CD8-positive, alpha-beta memory T cell (primary cell): ENCODE measurements at places on chromosomes 12 and 14. TPM values are rescaled to one million over a fixed set of nuclear protein-coding genes. Genes with fewer than 3 reads are reported as not detected.

GRCh38 chr12:26374934-26375680 lies 179.7 kb downstream of the SSPN start:
- H3K4me1 ChIP-seq, result no peaks in the 10 kb centered on the region
- no peaks in the 10 kb centered on the region for H3K36me3 ChIP-seq
- no peak overlapping the region for H3K27ac ChIP-seq
- no peak overlapping the region for H3K4me3 ChIP-seq
- no peaks in the 10 kb centered on the region for H3K27me3 ChIP-seq
- DNase-seq, result no peak

FLVCR2 gene
- 2.6 TPM for total RNA-seq

MIP gene
- not detected for total RNA-seq

- H3K4me3 ChIP-seq, result no peak overlapping the region
- no peak for DNase-seq
- H3K27me3 ChIP-seq, result no peaks in the 10 kb centered on the region
- H3K27ac ChIP-seq, result no peak overlapping the region
- H3K36me3 ChIP-seq, result peaks cover 8% of the 10 kb centered on the region
- no peaks in the 10 kb centered on the region for H3K4me1 ChIP-seq
These were observed 75.3 kb downstream of the CCDC91 start for GRCh38 chr12:28265435-28266042.

DNA sequence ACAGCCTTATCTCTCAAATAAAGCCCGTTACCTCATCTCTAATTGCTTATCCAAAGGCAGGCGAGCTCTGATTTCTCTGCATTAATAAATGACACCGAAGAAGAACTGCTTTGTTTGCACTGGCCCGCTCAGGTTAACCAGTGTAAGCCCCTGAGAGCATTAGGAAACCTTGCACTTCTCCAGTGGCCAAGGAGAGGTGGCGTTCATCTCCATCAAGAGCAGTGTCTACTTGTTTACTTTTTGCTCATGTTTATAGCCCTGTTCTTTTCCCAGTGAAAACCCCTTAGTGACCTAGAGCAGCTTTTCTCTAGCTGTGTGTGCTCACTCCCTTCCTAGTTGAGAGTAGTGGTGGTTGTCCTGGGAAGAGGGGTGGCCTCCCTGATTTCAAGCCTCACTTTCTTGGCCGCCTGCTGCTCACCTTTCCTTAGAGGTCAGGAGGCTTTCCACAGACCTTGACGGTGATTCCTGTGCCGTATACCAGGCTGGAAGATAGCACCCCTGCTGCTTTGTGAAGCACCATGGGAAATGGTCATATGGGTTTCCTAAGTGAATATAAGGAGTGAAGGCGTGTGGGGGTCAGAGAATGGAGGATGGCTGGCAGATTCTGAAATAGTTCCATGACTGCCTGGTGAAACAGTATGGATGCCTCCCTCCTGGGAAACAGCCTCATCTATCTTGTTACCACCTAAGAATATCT lies 16.6 kb downstream of the FBXW8 start:
- H3K4me3 ChIP-seq, result no peak overlapping the region
- no peaks in the 10 kb centered on the region for H3K36me3 ChIP-seq
- peaks cover 43% of the 10 kb centered on the region for H3K4me1 ChIP-seq
- H3K27ac ChIP-seq, result no peak overlapping the region
- H3K27me3 ChIP-seq, result no peaks in the 10 kb centered on the region

GRCh38 chr12:15154103-15154502 lies 67.1 kb downstream of the RERG start:
- no peaks in the 10 kb centered on the region for H3K27me3 ChIP-seq
- no peak for DNase-seq
- H3K4me1 ChIP-seq, result no peaks in the 10 kb centered on the region
- H3K36me3 ChIP-seq, result no peaks in the 10 kb centered on the region
- H3K27ac ChIP-seq, result no peak overlapping the region

OR2AP1 gene
- total RNA-seq, result not detected

DNA sequence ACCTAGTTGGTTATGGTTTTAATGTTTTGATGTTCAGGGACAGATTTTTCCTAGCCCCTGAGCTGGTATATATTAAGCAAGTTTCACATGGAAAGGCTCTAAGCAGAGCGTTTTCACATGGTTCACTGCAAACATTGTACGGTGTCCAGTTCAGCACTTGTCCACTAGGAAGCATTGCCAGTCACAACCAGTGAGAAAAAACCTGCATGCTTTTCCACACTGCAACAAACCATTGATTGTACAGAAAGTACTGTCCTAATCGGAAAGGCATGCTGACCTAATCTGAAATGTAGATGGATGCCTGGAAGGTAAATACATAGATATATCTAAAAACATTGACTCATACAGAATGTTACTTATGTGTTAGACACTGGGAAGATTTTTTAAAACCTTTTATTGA lies 25.0 kb upstream of the NPAS3 start:
- H3K4me3 ChIP-seq, result no peak overlapping the region
- H3K4me1 ChIP-seq, result no peaks in the 10 kb centered on the region
- H3K36me3 ChIP-seq, result no peaks in the 10 kb centered on the region
- no peaks in the 10 kb centered on the region for H3K27me3 ChIP-seq
- DNase-seq, result no peak
- no peak overlapping the region for H3K27ac ChIP-seq

DNA sequence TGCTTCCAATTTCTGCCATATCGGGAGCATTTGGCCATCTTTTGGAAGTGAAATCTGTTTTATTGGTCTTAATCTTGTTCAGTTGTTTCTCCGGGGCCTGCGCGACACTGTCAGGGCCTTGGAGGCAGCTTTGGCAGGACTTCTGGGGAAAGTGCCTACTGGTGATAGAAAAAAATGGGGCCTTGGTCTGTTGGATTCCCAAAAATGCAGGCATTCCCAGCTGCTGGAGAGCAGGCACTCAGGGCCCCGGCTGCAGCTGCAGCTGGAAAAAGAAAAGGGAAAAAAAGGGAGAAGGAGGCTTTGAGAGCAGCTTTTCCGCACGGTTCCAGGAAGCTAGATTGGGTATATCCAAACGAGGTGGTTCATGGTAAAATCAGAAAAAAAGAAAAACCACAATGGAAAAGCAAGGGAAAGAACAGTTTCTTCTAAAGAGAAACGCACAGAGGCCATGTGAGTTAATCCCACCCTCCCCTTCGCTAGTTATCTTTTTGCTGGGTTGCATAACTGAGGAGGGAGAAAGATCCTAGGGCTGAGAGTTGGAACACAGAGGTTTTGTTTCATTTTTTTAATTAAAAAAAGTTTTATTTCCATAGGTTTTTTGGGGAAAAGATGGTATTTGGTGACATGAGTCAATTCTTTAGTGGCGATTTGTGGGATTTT lies 134.7 kb upstream of the RFLNA start:
- no peaks in the 10 kb centered on the region for H3K4me1 ChIP-seq
- no peaks in the 10 kb centered on the region for H3K36me3 ChIP-seq
- H3K4me3 ChIP-seq, result no peak overlapping the region
- no peak for DNase-seq
- no peaks in the 10 kb centered on the region for H3K27me3 ChIP-seq
- no peak overlapping the region for H3K27ac ChIP-seq

SIX1 gene
- total RNA-seq, result not detected

- H3K27ac ChIP-seq, result no peak overlapping the region
- H3K36me3 ChIP-seq, result no peaks in the 10 kb centered on the region
- no peak for DNase-seq
- H3K4me1 ChIP-seq, result no peaks in the 10 kb centered on the region
- H3K27me3 ChIP-seq, result no peaks in the 10 kb centered on the region
- H3K4me3 ChIP-seq, result no peak overlapping the region
These were observed 13.5 kb downstream of the CEP170B start for GRCh38 chr14:104878582-104878981.

GRCh38 chr14:50999726-51000125 lies 55.4 kb upstream of the PYGL start:
- no peak for DNase-seq
- H3K27me3 ChIP-seq, result no peaks in the 10 kb centered on the region
- H3K36me3 ChIP-seq, result no peaks in the 10 kb centered on the region
- no peak overlapping the region for H3K27ac ChIP-seq
- no peak overlapping the region for H3K4me3 ChIP-seq

GRCh38 chr12:56758728-56759262 lies 4.3 kb upstream of the HSD17B6 start:
- H3K27me3 ChIP-seq, result no peaks in the 10 kb centered on the region
- no peak for DNase-seq
- H3K36me3 ChIP-seq, result no peaks in the 10 kb centered on the region

CCDC197 gene
- not detected for total RNA-seq

GRCh38 chr12:100476013-100476751 lies 2.5 kb downstream of the NR1H4 start:
- no peaks in the 10 kb centered on the region for H3K36me3 ChIP-seq
- no peaks in the 10 kb centered on the region for H3K27me3 ChIP-seq
- no peak for DNase-seq
- no peak overlapping the region for H3K27ac ChIP-seq

KRT81 gene
- not detected for total RNA-seq

DNA sequence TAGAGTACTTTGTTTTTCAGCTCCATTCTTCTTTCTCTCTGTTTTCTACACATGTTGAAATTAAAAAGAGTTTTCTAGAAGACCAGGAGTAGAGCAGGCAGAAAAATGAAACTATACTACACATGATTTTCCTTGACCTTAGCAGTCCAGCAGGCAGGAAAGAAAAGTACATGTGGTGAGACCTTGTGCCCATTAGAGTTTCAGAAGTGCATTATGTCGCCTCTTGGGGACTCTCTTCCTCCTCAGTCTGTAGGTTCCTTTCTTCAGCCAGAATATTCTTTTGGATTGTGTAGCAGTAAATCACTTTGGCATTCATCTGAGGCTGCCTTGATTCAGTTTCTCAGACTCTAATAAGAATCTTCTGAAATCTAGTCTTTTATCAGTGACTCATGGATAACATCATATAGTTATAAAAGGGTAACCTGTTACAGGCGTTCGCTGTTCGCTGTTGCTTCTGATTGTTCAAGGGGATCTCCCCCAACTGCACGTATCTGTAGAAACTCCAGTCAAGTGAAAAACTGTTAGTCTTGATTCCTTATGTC lies 161.8 kb downstream of the ANO4 start:
- no peak overlapping the region for H3K27ac ChIP-seq
- no peaks in the 10 kb centered on the region for H3K27me3 ChIP-seq

DNA sequence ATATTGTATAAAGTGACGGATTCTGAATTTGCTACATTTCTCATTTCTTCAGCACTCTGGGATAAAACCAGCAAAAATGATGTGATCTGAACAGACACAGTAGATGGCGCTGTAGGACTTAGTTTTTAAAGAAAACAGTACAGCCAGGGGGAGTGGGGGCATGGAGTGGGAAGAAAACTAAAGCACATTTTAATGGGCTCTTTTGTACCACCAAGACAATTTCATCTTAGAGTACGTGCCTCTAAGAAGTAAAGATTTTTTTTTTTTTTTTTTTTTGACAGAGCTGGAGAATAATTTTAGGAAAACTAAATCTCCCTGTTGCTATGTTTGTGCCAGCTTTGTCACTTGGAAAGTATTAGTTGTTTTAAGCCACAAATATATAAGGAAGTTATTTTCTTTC lies 124.4 kb downstream of the RAD51B start:
- H3K36me3 ChIP-seq, result no peaks in the 10 kb centered on the region
- no peak overlapping the region for H3K27ac ChIP-seq
- H3K27me3 ChIP-seq, result no peaks in the 10 kb centered on the region
- peak; percentile 52 for DNase-seq
- no peaks in the 10 kb centered on the region for H3K4me1 ChIP-seq
- no peak overlapping the region for H3K4me3 ChIP-seq

GRCh38 chr12:1644534-1645438 lies 15.8 kb downstream of the WNT5B start:
- H3K27ac ChIP-seq, result no peak overlapping the region
- H3K27me3 ChIP-seq, result no peaks in the 10 kb centered on the region
- no peak overlapping the region for H3K4me3 ChIP-seq
- no peak for DNase-seq
- no peaks in the 10 kb centered on the region for H3K4me1 ChIP-seq

DNA sequence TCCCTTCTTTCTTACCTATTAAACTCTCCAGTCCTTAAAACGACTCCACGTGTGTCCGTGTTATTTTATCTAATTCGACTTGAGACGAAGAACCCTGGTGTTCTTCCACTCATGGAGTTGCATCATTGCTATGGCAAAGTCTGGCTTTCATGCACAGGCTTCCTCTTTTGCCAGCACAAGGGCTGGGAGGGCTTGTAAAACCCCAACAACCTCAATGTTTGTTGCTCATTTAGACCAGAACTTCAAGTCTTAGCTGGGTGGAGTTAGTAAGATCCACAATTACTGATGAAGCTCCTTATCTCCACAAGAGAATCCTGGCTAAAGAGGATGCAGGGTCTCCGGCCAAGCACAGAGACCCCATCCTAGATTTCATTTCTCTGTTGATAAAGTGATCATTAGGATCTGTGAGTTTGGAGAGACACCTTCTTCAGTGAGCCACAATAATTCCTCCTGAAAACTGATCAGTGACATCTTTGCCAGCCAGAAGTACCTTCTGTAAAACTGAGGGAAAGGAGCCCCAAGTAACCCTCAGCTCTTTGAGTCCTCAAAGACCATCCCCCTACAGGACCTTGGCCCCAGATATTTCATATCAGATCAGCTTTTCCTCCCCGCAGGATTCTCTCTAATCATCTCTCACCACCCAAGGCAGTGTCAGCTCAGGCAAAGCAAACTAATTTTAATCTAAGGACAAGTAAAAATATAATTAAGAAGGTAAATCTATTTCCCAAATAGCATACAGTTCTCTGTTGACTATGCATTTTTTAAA lies 514.6 kb downstream of the FUT8 start:
- no peaks in the 10 kb centered on the region for H3K27me3 ChIP-seq
- H3K27ac ChIP-seq, result no peak overlapping the region
- H3K36me3 ChIP-seq, result no peaks in the 10 kb centered on the region
- H3K4me1 ChIP-seq, result peaks cover 53% of the 10 kb centered on the region

ACSS3 gene
- not detected for total RNA-seq

LMO3 gene
- total RNA-seq, result not detected

DNA sequence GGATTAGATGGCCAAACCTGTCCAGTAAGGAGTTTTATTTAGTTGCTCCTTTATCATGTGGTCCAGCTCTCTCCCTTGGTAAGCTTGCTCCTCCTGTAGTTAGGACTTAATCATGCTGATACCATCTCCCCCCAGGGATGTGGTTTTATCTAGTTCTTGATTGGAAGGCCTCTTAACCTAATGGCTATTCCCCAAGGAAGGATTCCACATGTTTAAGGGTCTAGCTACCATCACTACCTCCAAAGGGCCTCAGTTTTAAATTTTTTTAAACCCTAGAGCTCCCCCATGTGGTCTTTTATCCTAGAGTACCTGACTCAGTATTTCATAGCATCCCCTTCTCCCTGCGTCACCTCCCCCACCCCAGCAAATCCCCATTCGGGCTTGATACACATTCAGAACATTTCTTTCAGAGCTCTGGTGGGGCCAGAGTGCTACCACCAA lies 22.5 kb downstream of the MAP3K12 start:
- no peak for DNase-seq
- peaks cover 5% of the 10 kb centered on the region for H3K4me1 ChIP-seq
- H3K4me3 ChIP-seq, result no peak overlapping the region
- H3K27me3 ChIP-seq, result no peaks in the 10 kb centered on the region
- H3K27ac ChIP-seq, result no peak overlapping the region
- peaks cover 79% of the 10 kb centered on the region for H3K36me3 ChIP-seq

- H3K36me3 ChIP-seq, result no peaks in the 10 kb centered on the region
- no peak for DNase-seq
- no peaks in the 10 kb centered on the region for H3K27me3 ChIP-seq
- no peaks in the 10 kb centered on the region for H3K4me1 ChIP-seq
These were observed 224.2 kb upstream of the EEA1 start for GRCh38 chr12:93153321-93153720.

GRCh38 chr12:9260931-9261330 lies 52.7 kb upstream of the PZP start:
- H3K4me3 ChIP-seq, result no peak overlapping the region
- H3K27ac ChIP-seq, result no peak overlapping the region
- H3K27me3 ChIP-seq, result no peaks in the 10 kb centered on the region

SLC35F4 gene
- not detected for total RNA-seq

ABHD12B gene
- total RNA-seq, result not detected

GRCh38 chr14:94974893-94975292 lies 182.4 kb downstream of the DICER1 start:
- H3K4me1 ChIP-seq, result no peaks in the 10 kb centered on the region
- DNase-seq, result no peak
- no peaks in the 10 kb centered on the region for H3K27me3 ChIP-seq
- no peak overlapping the region for H3K4me3 ChIP-seq
- no peaks in the 10 kb centered on the region for H3K36me3 ChIP-seq
- no peak overlapping the region for H3K27ac ChIP-seq
